ENCODE measurements at places on chromosomes 1 and 21. TPM values are rescaled to one million over a fixed set of nuclear protein-coding genes. Genes with fewer than 3 reads are reported as not detected.

DNA sequence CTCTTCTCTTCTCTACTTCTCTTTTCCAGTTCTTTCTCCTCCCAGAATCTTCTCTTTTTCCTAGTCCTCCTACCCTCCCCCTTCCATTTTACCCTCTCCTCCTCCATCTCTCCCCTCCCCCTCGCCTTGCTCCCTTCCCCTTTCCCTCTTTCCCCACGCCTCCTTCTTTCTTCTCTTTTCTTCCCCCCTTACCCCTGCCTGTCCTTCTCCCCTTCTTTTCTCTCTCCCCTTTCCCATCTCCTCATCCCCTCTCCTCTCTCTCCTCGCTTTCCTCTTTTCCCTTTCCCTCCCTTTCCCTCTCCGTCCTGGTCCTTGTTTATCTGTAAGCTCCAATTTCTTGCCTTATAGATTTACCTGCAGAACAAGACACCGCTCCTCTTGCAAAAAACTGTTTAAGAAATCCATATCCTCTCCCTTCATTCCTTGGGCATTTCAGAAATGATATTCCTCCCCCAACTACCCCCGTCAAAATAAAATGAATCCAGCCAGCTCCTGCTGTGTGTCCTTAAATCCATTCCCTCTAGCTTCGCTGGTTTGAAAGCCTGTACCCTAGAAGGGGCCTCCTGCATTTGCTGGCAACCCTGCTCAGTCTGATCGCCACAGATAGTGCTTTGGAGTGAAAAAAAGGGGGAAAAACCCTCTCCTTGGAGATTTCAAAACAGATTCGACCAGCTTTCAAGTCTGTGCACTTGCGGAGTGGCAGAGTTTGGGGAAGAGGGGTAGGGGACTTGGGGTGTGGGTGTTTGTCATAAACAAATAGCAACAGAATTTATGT, 89.4 kb downstream of the PAPPA2 start:
- peak overlapping the region; percentile 29 for H3K4me3 ChIP-seq
- H3K4me1 ChIP-seq: peaks cover 39% of the 10 kb centered on the region
- peak; percentile 47 for DNase-seq
- H3K27ac ChIP-seq: no peak overlapping the region
- H3K27me3 ChIP-seq: no peaks in the 10 kb centered on the region

DNA sequence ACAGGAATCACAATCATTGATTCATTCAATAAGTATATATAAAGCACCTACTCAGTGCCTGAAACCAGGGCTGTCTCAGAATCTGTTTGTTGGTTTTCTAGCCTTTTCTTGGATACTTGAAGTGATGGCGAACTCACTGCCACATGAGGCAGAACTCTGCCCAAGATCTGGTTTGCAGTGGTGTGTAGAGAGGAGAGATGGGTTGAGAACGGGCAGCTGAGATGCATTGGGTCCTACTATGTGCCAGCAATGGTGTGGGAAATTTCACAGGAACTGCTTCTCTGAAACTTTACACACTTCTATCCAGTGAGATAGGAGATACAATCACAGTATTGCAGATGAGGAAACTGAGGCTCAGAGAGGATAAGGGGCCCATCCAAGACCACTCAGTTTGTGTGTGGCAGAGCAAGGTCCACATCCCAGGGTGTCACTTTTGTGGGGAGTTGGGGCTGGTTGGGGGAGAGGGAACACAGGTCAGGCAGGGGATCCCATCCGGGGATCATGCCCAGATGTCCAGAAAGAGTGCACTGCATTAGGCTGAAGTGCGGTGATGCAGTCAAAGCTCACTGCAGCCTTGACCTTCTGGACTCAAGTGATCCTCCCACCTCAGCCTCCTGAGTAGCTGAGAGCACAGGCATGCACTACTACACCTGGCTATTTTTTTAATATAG, 83.7 kb upstream of the IFFO2 start:
- no peaks in the 10 kb centered on the region for H3K27me3 ChIP-seq
- no peaks in the 10 kb centered on the region for H3K36me3 ChIP-seq
- no peak overlapping the region for H3K27ac ChIP-seq
- no peak for DNase-seq
- peaks cover 3% of the 10 kb centered on the region for H3K4me1 ChIP-seq

DNA sequence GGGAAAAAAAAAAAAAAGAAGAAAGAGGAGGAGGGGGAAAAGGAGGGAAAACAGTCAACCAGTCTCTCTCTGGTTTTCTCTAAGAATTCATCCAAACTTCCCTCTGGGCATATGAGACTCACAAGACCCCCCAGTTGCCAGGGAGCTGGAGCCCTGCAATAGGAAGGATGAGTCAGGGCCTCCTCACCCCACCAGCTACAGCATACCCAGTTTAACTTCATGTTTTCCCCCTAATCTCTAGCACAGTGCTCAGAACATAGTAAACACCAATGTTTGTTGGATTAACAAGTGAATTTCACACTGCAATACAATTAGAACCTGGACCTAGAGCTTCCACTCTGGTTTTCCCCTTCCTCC, 7.8 kb downstream of the F11R start:
- no peaks in the 10 kb centered on the region for H3K36me3 ChIP-seq
- no peak overlapping the region for H3K4me3 ChIP-seq
- H3K27me3 ChIP-seq: no peaks in the 10 kb centered on the region
- H3K27ac ChIP-seq: no peak overlapping the region
- peaks cover 3% of the 10 kb centered on the region for H3K4me1 ChIP-seq

- DNase-seq: no peak
- H3K4me1 ChIP-seq: no peaks in the 10 kb centered on the region
- H3K36me3 ChIP-seq: no peaks in the 10 kb centered on the region
- H3K4me3 ChIP-seq: no peak overlapping the region
- H3K27me3 ChIP-seq: no peaks in the 10 kb centered on the region
Measured at GRCh38 chr1:112296908-112297307, 99.1 kb upstream of the CTTNBP2NL start.

GRCh38 chr1:230262867-230263567, 163.1 kb downstream of the PGBD5 start:
- no peak overlapping the region for H3K27ac ChIP-seq
- no peaks in the 10 kb centered on the region for H3K4me1 ChIP-seq
- no peak for DNase-seq

DNA sequence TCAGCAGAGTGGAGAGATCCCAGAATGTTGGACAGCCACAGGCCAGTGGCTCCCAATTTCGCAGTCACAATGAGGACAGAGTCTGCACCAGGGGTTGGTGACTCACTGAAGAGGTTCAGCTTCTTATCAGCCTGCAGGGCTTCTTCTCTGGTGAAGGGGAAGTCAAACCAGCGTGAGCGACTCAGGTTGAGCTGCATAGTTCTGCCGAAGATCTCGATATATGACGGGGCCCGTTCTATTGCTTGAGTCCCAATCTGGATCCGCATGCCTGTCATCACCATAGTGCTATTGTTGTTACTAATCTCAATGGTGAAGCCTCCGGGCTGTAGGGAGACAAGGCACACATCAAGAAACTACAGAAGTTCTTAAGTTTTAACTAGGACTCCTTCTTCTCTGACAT, 58.5 kb downstream of the UBR4 start:
- no peak overlapping the region for H3K4me3 ChIP-seq
- peaks cover 24% of the 10 kb centered on the region for H3K36me3 ChIP-seq
- H3K27ac ChIP-seq: no peak overlapping the region
- no peaks in the 10 kb centered on the region for H3K4me1 ChIP-seq

Gene PTGER3
- under 0.01 TPM for total RNA-seq

- H3K4me1 ChIP-seq: no peaks in the 10 kb centered on the region
- H3K4me3 ChIP-seq: no peak overlapping the region
- H3K27ac ChIP-seq: no peak overlapping the region
- H3K27me3 ChIP-seq: no peaks in the 10 kb centered on the region
Measured at GRCh38 chr21:40243685-40244084, 376.4 kb downstream of the PCP4 start.

Data from neural progenitor cell (in vitro differentiated cells).